Cardiac atrium fibroblast (primary cell): ENCODE measurements at places on chromosomes 2 and 18. TPM values are rescaled to one million over a fixed set of nuclear protein-coding genes. Genes with fewer than 3 reads are reported as not detected.

Gene SERPINB13
- total RNA-seq, result not detected in 2 replicates

Gene PSMA8
- total RNA-seq, result not detected in 2 replicates

Gene ALLC
- total RNA-seq, result not detected in 2 replicates

Gene CHRNG
- total RNA-seq, result not detected in 2 replicates

Gene SCYGR6
- not detected in 2 replicates for total RNA-seq

Gene MOGAT1
- not detected in 2 replicates for total RNA-seq

Gene HOXD1
- not detected in 2 replicates for total RNA-seq

Gene TTR
- not detected in 2 replicates for total RNA-seq

Gene HMSD
- total RNA-seq, result not detected in 2 replicates

Gene LDLRAD4
- not detected in 2 replicates for total RNA-seq

Gene MEP1B
- total RNA-seq, result not detected in 2 replicates

Gene ETAA1
- 9.6 and 12.8 TPM in 2 replicates for total RNA-seq

Gene RFTN2
- 0.72 and 5.0 TPM in 2 replicates for total RNA-seq

Gene RNF144A
- 1.9 and 5.4 TPM in 2 replicates for total RNA-seq

Gene ZSWIM2
- total RNA-seq, result not detected in 2 replicates

Gene RAPGEF4
- total RNA-seq, result 11.0 and 20.6 TPM in 2 replicates

Gene LINC00305
- total RNA-seq, result not detected in 2 replicates

Gene INHBB
- total RNA-seq, result 4.0 and 7.6 TPM in 2 replicates

Gene TTN
- under 0.01 and 0.18 TPM in 2 replicates for total RNA-seq

Gene CFAP65
- total RNA-seq, result not detected in 2 replicates

Gene RUFY4
- not detected in 2 replicates for total RNA-seq

Gene TBC1D8
- 9.4 and 17.5 TPM in 2 replicates for total RNA-seq

Gene C2orf78
- not detected in 2 replicates for total RNA-seq

Gene CGREF1
- 11.6 and 28.2 TPM in 2 replicates for total RNA-seq

Gene SNORC
- total RNA-seq, result not detected in 2 replicates

Gene SLC11A1
- total RNA-seq, result under 0.01 TPM in 2 replicates

Gene ZFAND2B
- 17.0 and 32.6 TPM in 2 replicates for total RNA-seq

Gene LOXHD1
- total RNA-seq, result not detected in 2 replicates
